ENCODE measurements at places on chromosomes 6 and 20.

DNA sequence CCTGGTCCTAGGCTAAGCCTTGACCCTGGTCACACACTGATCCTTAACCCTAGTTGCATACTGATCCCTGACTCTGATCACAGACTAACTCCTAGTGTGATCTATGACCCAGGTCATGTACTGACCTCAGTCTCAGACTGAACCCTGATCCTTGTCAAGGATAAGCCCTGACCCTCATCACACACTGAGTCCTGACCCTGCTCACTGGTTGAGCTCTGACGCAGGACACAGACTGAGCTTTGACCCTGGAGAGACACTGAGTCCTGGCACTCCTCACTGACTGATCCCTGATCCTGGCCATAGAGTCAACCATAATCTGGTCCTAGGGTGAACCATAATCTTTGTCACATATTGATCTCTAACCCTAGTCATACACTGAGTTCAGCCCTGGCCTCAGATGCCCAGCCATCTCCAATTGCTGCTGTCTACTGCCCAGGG, 37.9 kb downstream of the KCNB1 start:
- no peak for DNase-seq

DNA sequence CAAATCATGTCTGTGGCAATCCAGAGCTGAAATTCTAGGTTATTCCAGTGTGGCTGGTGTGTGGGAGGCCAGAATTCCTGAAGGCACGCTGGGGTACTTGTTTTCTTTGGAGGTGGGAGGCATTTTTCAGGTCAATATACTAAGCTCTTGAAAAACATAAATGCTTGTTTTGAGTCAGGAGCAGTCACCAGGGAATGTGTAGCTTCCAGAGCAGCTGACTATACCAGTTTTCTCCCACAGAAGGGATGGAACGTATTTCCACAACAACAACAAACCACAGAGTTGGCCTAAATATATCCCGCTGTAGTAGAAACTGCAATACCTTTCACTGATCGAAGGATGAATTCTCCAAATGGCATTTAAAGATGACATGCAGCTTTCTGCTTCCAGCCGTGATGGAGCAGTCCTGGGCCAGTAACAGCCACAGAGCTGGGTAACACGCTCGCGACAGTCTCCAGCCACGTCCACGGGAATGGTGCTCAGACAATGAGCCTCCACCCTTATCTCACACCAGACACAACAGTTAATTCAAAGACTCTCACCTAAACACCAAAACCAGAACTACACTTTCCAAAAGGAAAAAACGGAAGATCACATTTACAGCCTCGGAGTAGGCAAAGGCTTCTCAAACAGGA, 23.2 kb downstream of the CHRNA4 start:
- DNase-seq: no peak

GRCh38 chr6:21595285-21596144, 2.0 kb downstream of the SOX4 start:
- peak; percentile 10 for DNase-seq

GRCh38 chr20:36150489-36150846, 4.1 kb upstream of the EPB41L1 start:
- no peak for DNase-seq

DNA sequence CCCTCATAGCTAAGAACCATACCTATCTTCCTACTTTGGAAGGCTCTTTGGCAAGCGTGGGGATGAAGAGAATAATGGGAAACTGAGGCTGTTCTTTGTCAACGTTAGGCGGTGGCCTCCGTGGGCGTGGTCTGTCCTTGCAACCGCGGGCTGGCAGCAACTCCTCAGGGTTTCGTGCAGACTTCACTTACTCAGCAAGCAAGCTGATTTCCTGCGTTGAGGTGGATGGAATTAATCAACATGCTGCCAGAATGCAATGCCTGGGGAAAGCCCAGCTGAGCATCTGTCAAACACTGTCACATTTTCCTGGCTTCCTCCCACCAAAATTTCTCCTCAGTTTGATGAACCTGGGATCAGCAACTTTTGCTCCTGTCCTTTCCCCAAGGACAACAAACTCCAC, 9.2 kb upstream of the IL17F start:
- DNase-seq: peak; percentile 84
